ENCODE measurements at places on chromosomes 3 and 15.

- no peak for DNase-seq
Observed at GRCh38 chr15:67746450-67746849, 78.9 kb upstream of the SKOR1 start.

- no peak for DNase-seq
Observed at GRCh38 chr3:186184021-186184420, 75.1 kb upstream of the ETV5 start.

GRCh38 chr15:29685156-29686078 is 136.9 kb downstream of the TJP1 start:
- no peak for DNase-seq

DNA sequence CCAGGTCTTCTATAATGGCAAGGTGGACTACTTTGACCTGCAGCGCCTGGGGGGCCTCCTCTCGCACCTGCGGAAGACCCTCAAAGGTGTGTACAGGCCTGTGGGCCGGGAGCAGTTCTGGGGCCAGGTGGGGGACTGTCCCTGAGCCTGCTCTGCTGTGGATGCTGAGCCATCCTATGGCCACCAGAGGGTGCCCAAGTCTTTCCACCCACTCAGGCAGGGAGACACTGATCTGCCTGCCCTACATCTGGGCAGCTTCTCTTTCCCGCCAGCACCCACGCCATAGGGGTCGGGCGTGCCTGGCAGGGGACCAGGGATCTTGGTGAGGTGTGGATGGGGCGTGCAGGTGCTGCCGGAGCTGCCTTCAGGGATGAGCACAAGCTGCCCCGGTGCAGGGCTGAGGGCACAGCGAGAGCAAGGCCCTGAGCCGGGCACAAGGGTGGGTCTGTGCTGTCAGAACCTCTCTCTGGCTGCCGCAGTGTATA is 14.1 kb downstream of the RNF123 start:
- DNase-seq, result peak; percentile 13

DNA sequence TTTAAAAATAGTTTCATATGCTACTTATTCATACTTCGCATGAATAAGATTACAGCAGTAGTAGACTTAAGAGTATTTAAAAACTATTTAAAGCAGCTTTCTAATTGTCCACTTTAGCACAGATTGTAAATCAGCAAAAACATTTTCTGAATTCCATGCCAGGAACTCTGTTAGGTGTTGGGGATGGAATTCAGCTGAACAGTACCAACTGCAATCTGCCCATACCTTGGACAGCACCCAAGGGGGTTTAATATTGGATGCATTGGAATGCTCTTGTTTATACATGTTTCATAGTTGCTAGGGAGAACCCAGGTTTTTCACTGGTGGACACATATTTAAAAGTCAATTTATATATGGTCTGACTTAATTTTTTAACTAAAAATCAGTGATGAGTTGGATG is 74.8 kb downstream of the PPM1L start:
- DNase-seq, result no peak

DNA sequence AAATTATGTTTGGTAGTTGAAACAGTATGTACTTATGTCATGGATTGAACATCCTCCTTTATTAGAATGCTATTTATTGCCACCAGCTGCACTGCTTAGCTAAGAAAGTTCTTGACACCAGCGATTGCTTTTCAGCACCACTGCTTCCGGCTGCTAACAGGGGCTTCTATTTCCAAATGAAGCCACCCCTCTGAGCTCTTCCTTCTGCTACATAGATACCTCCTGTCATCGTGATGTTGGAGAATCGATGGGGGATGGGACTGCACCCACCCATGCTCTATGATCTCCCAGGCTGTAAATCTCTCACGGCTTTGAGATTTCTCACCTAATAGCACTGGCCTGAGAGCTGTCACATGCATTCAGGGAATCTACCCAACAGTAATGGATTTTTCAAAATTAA is 259.2 kb downstream of the MEIS2 start:
- no peak for DNase-seq

DNA sequence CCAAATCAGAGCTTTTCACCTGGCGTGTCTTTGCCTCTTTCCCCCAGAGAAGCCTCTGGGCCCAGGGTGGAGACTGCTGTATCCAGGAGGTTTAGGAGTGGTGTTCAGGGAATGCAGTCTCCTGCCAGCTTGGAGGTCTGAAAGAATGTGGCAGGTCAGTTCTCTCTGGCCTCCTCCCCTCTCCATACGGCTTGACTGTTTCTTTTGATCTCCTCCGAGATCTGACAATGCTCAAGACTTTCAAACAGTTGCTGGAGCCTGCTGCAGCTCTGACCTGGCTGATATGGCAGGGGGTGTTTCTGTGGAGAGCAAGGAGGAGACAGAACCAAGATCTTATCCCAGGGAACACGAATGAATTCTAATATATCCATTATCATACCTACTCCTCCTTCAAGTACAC is 24.7 kb upstream of the TM4SF4 start:
- DNase-seq, result no peak

GRCh38 chr3:15206662-15207576 is 873 bp downstream of the CAPN7 start:
- no peak for DNase-seq

- no peak for DNase-seq
Observed at GRCh38 chr15:59232476-59232875, 25.8 kb downstream of the LDHAL6B start.

- DNase-seq, result no peak
Observed at GRCh38 chr15:44598892-44599291, 61.9 kb downstream of the EIF3J start.

GRCh38 chr3:179463319-179463718 is 12.0 kb upstream of the GNB4 start:
- no peak for DNase-seq

DNA sequence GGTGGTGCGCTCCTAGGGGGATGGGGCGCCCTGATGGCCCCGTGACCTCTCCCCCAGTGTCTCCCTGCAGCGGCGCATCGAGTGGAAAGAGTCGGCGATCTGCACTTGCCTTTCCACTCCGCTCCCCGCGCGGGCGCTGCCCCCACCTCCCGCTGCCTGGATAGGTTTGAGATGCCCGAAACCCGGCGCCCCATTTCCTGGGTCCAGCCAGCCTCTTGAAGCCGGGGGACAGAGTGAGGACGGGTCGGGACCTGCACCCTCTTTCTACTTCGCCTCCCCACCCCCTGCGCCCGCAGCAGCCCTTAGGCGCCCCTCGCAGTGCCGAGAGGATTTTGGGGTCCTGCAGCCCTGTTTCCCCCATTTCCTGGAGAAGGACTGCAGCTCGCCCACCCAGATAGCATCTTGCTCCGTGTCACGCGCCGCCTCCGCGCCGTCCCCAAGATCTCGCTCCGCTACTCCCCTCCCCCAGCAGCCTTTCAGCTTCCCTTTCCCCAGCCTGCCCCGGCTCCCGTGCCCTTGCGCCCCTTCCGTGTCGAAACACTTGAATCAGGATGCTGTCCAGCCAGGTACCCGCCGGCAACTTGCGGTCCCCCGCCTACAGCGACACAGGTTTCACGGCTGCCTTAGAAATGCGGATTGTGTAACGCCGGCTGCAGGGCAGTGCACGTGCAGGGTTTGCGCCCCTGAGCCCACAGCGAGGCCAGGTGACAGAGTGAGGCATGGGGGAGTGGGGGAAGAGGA is 519 bp downstream of the ABHD6 start:
- peak; percentile 56 for DNase-seq

DNA sequence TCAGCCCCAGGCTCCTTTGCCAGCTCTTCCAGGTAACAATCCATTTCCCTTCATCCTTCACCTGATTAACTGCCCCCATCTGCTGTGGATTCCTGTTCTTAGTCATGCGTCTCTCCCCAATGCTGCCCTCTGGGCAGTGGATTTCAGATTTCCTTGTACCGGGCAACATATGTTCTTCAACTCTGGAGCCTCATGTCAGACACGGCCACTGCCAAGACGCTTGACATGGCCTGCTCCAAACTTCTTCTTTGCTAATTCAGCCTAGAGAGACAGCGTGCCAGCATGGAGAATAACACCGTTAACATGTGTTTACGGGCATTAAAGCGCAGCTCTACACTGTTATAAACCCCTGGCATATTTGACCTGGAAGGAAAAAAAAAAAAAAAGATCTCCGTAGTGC is 1035.1 kb upstream of the NR2F2 start:
- no peak for DNase-seq

GRCh38 chr3:169363318-169364265 is 299.9 kb downstream of the MECOM start:
- DNase-seq, result no peak

DNA sequence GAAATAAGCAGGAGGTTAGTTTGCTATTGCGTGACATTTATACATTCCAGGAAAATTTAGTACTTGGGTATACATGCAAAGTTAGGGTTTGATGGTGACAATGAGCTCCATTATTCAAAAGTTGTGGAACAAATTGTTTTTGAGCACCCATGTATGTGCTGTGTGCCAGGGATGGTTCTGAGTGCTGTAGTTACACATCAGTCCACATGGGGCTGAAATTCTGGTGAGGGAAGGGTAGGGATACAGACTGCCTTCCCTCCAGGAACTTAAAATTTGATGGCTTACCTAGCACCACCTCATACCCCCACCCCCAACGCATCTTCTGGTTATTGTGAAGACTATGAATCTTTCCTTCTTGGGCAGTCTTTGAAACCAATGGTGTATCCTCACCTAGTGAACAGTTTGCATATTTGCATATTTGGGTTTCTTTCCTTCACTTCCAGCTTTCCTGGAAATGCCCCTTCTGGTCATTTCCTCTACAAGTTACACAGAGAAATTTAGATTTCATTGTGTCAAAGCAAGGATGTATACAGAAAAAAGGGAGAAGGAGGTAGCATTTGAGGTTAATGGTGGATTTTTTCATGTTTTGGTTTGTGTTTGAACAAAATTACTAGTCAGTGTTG is 222.0 kb upstream of the IL12A start:
- no peak for DNase-seq

DNA sequence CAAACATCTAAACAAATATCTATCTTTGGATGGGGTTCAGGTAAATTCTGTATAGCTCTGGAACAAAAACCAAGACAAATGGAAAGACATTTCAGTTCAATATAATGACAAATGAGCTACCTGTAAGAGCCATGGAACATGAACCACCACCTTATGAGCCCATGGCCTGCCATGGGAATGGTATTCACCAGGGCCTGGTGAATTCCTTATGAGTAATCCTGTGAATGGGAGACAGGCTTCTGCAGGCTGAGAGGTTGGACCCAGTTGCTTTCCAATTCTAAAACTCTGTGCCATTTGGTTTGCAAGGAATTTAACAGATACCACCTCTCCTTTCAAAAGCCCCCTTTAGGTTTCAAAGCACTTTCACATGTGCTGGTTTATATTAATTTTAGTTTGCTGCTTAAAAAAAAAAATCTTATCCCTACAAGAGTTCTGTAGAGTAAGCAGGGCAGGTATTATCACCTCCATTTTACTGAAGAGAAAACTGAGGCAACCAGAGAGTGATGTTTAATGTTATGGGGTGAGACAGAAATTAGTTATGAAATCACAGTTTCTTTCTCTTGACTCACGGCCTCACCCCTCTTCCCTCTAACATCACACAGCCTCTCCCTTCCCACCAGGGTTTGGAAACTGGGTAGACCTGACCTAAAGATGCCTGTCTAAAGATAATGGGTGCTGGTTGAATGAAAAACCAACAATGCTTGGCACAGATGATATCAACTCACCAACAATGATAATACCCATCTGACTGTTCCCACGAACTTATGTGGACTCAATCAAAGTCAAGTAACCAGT is 397.6 kb upstream of the WNT5A start:
- no peak for DNase-seq

DNA sequence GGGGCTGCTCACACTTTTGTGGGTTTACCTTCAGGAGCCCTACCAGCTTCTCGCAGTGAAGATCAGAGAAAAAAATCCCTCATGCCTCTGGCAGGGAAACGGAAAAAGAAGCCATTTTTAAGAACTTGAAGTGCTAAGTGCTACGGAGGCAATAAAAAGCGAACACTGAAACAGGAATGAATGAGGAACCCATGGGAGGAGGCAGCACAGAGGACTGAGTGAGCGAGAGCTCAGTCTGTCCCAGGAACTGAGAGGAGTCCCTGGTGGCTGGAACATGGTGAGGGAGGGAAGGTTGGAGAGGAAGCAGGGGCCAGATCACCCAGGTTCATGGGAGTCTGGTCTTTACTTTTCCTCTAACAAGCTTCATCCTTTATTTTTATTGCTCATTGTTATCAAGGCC is 228.1 kb upstream of the PROK2 start:
- no peak for DNase-seq

- no peak for DNase-seq
Observed at GRCh38 chr3:141530415-141530768, 43.6 kb downstream of the RASA2 start.

DNA sequence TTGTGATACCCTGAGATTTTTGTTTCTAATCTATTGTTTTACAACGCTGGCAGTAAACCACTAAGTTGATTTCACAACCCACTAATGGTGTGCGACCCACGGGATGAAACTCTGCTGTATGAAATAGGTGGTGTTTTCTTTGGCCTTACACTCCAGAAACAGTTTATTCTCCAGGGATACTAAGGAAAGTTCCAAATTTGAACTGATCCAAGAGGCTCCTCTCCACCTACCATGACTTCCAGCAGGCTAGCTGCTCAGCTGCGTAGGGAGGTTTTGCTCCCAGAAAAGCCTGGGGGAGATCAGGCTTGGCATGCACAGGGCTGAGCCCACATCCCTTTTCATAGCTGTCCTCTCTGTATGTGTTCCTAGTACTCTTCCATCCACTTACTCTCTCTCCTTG is 71.5 kb downstream of the FAM174B start:
- no peak for DNase-seq

- no peak for DNase-seq
Observed at GRCh38 chr3:112629425-112629824, 11.5 kb downstream of the CCDC80 start.

GRCh38 chr3:191555037-191555436 is 94.1 kb downstream of the PYDC2 start:
- DNase-seq, result no peak

DNA sequence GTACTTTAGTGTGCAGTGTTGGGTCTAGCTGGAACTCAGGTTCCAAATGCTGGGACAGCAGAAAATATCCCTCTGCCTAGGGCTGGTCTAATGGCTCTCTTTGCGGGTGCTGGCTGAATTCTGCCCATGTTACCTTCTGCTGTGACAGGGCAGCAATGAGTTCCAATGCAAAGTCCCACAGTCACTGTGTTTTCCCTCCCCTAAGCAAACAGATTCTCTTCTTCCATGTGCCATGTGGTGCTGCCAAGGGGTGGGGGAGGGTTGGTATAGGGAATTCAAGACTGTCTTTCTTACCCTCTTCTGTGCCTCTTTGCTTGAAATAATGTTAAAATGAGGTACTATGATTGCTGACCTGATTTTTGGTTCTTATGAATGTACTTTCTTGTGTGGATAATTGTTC is 229.6 kb downstream of the GBE1 start:
- no peak for DNase-seq

- DNase-seq, result peak; percentile 48
Observed at GRCh38 chr3:48695393-48695753, 9.7 kb upstream of the NCKIPSD start.

GRCh38 chr3:113946831-113947230 is 982 bp upstream of the ZDHHC23 start:
- no peak for DNase-seq

GRCh38 chr3:28476194-28476593 is 127.6 kb upstream of the AZI2 start:
- no peak for DNase-seq

DNA sequence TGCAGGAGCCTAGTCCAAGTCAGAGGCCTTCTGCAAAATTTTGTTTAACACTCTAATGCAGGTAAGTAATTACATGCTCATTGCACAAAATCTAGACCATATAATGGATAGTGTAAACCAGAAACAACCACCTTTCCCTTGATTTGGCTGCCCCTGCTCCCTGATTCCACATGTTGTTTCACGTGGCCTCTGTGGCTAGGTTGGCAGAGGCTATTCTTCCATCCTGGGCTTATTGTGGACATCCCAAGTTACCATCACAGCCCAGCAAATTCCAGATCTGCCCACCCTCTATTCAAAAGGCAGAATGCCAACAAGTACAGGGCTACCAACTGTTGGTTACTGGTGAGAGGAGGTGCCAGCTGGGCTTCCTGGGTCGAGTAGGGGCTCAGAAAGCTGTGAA is 794.5 kb upstream of the GRM7 start:
- no peak for DNase-seq

Data from nucleus accumbens (tissue), 56 donors.